ENCODE measurements at places on chromosomes 6 and 20.

GRCh38 chr6:14092838-14093789, 24.5 kb upstream of the CD83 start:
- no peak for DNase-seq

GRCh38 chr6:127173156-127173940, 54.9 kb downstream of the RSPO3 start:
- no peak for DNase-seq

- peak; percentile 41 for DNase-seq
These were observed at the start of gene FRK for GRCh38 chr6:116060572-116061283. TSS of gene FRK (minus strand) at chr6:116060891. CDS start at chr6:116060311, 580 bp downstream.

DNA sequence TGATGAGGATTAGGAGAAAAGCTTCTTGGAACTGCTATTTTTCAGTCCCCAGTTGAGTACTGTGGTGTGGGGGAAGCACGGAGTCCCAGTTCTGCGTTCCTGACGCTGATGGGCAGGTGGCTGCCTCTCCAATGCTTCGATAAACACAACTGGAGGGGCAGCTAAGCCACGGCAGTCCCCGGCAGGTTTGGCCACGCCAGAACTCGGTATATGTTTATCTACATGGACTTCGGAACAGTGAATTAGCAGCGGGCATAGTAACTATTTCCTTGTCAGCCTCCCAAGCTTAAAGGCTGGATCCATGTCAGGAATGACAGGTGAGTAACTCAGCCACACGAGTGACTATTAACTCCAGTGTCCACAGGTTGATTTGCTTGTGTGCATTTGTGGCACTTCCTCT, 354.4 kb downstream of the ZFAND3 start:
- no peak for DNase-seq

GRCh38 chr20:4775322-4776078, 53.8 kb downstream of the PRND start:
- DNase-seq = no peak

DNA sequence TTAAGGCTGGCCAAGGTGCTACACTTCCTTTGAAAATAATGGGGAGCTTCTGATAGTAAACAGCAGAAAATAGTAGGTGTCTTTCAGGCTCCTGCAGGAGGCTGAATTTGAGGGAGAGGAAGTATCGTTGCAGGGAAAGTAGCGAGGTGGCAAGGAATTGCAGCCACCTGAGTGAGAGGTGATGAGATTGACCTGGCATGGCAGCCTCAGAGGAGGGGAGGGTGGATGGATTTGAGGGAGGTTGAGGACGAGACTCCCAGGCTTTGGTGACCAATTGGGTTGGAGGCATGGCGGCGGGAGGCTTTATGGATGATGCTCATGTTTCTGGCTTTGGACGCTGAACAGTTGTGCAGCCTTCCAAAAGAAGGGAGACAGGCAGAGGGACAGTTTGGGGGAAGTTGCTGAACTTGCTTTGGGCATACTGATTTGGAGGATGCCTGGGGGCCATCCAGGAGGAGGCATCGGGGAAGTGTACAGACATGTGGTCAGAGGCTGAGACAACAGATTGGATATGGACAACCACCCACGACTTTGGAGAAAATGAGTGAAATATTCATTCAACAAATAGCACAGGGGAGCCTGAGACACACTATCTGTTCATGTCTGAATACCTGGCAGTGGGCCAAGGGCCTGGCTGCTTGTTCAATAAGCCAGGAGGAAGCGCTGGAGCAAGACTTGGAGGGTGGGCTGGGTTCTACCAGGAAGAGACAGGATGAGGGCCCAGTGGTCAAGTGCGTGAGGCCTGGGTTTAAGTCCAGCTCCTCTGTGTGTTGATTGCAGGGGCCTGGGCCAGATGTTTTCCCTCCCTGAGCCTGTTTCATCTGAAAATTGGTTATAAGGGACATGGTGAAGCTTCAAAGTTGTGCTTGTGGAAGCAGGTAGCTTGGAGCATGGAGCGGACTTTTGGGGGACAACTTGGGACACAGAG, 113.2 kb downstream of the CEBPB start:
- DNase-seq = peak; percentile 98

- no peak for DNase-seq
These were observed 172.3 kb upstream of the CST7 start for GRCh38 chr20:24776755-24777271.

GRCh38 chr20:8795404-8795803, 273.5 kb upstream of the PLCB4 start:
- peak; percentile 17 for DNase-seq

- DNase-seq = no peak
These were observed 122.7 kb upstream of the RIPOR2 start for GRCh38 chr6:25058441-25058840.

GRCh38 chr6:109362102-109362884, 20.0 kb downstream of the CD164 start:
- no peak for DNase-seq

DNA sequence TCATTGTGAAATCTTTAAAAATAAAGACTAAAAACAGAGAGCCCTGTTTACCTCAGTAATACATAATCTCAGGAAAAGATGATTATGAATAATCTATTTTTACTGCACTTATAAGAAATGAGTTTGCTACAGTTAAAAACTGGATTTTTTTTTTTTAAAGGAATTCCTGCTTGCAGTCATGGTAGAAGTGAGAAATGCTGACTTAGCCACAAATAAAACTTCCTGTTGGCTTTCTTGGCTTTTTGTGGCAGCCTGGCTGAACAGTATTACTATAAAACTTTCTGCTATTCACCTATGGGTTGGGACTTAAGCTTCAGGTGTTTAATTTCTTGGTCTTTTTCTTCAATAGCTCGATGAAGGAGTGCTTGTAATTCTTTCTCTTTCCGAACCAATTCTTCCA, 12.0 kb upstream of the MAP7 start:
- no peak for DNase-seq

DNA sequence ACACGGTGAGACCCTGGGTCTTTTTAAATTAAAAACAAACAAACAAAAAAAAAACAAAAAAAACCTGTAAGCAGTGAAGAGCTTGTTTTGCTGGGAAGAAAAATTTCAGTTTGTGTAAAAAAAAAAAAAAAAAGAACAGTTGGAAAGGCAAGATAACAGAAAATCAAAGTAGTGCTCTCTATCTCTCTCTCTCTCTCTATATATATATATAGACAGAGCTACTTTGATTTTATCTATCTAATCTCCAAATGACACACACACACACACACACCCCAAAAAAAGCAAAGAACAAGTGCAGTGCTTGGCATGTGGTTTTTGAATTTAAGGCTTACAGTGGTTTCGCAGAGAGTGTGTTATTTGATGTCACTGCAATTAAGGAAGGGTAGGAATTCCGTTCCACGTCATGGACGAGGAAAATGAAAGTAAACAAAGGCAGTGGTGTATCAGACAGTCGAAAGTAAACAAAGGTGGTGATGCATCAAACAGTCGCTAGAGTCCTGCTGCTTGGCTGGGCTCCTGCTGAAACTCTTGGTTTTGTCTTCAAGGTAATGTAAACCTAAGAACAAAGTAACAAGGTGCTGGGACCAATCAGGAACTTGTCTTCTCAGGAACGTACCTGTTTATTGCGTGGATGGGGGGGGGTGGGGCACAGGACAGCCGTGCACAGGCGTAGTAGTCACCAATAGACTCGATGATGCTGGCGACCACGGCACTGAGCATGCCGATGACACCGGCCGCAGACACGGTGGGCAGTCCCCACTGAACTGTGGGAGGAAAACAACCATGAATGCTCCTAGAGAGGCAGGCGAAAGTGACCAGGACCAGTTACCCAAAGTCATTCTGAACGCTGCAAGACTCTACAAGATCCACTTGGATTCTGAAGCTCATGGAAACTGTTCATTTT, 131.8 kb downstream of the SLC23A2 start:
- DNase-seq = no peak

DNA sequence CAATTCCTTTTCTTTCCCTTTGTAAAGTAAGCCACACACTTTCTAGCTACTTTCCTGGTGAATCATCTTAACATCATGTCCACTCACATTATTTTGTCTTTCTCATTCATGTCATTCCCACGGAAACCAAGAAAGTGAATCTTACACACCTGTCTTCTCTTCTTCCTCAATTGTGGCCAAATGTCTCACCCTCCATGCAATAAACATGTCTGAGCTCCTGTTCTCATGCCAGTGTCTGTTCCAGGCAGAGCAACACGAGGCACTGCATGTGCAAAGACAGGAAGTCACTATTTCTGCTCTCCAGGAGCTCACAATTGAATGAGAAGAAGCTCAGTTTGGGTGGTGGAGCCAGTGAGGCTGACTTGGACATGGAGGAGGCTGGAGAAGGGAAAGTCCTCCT, 29.0 kb upstream of the TMEM244 start:
- DNase-seq = peak; percentile 30

GRCh38 chr20:17896193-17896723, 72.3 kb downstream of the SNX5 start:
- no peak for DNase-seq

- no peak for DNase-seq
These were observed 275.0 kb upstream of the SPTLC3 start for GRCh38 chr20:12733811-12734210.

DNA sequence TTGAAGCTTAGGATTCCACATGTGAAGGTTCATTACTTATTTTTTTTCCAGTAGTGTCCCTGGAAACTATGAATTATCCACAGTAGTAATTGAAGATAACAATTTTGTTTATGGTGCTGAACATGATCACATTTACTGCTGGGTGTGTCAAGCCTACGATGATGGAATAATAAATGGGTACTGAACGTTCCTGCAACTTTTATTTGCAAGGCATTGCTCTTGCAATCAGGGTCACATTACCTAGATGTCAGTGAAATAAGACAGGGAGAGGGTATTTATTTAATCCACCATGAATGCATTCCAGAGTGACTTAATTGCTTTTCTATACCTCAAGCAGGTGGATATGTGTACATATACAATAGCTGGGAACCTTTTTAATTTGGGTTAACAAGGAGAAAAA, 27.0 kb upstream of the MLIP start:
- no peak for DNase-seq

GRCh38 chr6:22657352-22657980, 88.1 kb downstream of the HDGFL1 start:
- peak; percentile 14 for DNase-seq

GRCh38 chr6:11311970-11312369, 79.5 kb upstream of the NEDD9 start:
- no peak for DNase-seq

GRCh38 chr6:33585403-33586107, 5.5 kb upstream of the BAK1 start:
- DNase-seq = peak; percentile 79

DNA sequence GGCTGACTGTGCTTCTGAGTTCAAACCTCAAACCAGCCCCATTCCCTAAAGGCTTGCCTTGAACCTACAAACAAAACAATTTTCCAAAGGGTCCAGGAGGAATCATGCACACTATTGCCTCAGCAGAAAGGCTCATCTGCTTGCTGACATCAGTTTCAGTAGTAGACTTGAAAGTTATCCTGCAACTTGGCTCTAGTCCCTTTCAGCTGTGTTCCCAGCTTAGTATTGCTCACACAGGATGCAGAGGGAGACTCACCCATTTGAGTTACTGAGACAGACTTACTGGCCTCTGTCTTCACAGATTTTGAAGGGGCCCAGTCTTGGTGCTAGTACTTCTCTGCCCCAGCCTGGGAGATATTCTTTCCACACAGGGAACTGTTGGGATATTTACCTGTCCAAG, 38.5 kb upstream of the TFB1M start:
- DNase-seq = peak; percentile 77

- no peak for DNase-seq
These were observed 27.7 kb upstream of the PAX1 start for GRCh38 chr20:21677781-21678180.

DNA sequence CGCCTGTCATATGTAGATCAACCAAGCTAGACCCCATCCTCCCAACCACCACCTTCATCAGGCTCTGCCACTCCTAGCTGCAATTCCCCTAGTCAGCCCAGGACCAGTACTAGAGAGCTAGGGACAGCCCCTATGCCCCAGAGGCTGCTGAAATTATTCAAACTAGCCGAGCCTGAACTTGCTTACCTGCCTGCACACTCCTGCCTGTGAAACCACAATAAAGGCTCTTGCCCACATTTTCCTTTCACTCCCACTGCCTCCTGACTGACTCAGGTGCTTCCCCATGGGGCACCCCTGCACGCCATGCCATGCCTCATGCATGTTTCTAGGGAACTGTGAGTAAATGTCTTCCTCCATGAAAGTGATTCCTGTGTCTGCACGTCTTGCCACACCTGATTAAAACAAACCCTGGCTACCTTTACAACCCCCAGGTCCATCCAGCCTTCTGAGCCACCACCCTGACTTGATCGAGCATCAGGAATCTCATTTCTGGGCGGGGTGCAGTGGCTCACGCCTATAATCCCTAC, 66.5 kb upstream of the IER3 start:
- no peak for DNase-seq

DNA sequence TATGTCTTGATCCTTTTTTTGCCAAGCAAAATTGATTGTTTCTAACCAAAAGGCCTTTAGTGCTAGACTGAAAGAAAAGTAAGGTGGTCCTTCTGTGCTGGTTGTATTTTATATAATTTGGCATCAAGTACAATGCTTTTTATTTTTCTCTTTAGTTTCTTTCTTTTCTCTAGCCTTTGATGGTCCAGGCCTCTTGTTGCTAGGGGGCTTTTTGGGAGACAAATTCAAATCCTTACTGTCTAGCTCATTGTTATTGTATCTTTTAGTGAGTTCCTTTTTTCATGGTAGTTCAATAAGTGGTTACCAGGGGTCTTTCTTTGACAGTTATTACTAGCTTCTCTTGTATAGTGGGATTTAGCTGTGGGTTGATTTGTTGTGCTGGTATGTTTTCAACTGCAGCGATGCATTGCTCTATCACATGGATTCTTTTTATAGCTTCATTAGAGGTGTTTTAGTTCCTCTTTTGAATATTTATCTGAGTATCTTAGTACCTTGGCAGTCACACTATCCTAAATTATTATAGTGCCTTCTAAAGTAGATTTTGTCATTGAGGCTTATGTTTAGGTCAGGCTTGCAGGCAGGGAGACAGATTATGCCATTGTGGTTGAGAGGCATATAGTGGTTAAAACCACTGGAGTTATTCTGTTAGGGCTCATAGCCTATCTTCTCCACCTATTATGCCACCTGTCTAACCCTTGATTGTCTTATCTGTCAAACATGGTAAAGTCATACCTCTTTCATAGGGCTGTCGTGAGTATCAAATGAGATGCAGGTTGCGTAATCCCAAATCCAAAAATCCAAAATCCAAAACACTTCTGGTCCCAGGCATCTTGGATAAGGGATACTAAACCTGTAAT, 49.5 kb downstream of the KCNS1 start:
- no peak for DNase-seq
